ENCODE measurements at places on chromosomes 6 and 20.

- no peak for DNase-seq
These were observed 124.5 kb upstream of the SAMD5 start for GRCh38 chr6:147384029-147384428.

- no peak for DNase-seq
These were observed 42.0 kb upstream of the KCNQ5 start for GRCh38 chr6:72579865-72580264.

- DNase-seq = no peak
These were observed 15.0 kb downstream of the MBOAT1 start for GRCh38 chr6:20197251-20197650.

DNA sequence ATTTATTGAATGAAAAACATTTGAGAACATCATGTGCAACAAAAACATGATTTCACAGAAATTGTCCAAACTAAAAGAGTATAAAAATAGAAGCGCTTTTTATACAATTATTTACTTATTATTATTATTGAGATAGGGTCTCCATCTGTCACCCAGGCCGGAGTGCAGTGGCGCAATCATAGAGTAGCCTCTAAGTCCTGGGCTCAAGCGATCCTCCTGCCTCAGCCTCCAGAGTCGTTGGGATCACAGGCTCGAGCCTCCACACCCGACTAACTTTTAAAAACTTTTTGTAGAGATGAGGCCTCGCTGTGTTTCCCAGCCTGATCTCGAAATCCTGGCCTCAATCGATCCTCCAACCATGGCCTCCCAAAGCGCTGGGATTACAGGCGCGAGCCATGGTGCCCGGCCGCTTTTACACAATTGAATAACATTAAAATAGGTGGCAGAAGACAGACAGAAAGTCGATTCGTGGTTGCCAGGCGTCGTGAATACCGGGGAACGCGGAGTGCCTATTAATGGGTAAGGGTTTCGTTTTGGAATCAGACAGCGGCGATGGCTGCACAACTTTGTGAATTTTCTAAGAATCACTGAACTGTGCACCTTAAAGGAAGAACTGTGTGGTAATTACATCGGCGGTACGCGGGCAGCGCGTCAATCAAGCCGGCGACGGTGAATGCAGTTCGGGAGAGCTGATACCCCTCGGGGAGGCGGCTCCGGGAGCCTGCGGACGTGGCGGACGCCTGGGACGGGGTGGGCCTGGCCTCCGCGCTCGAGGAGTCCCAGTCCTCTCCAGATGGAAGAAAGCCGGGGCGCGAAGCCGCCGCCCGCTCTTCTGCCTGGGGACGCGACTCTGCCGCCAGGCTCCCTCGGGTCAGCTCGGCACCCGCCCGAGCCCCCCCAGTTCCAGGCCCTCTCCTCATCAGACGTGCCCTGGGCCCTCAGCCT lies 807 bp downstream of the TBC1D20 start:
- DNase-seq = no peak

DNA sequence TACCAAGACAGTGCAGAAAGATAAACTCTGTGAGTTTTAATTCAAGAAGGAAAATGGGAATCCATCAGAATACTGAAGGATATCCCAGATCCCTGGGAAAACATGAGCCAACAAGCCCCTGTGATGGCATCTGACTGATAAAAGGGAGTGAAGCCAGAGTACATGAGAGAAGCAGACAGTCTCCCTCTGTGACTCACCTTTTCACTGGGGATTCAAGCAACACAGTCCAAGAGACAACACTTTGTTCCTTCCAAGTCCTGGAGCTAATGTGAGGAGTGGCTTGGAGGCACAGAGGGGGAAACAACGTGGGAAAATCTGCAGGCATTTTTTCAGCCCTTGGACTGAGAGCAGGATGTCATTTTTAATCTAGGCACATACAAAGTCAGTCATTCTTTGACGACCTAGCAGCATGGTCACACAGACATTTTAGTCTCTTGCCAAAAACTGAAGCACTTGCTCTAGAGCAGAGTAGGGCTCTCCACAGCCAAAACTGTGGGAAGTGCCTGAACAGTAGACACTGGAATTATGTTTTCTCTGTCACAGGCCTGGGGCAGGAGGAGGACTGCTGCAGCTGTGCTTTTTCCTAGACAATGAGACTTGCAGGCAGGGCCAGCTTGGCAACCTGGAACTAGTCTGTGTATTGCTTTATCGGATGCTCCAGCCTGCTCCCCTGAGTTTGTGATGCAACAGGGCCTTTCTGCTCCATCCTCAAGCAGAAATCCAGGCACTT lies 465.0 kb upstream of the GJE1 start:
- DNase-seq = no peak

DNA sequence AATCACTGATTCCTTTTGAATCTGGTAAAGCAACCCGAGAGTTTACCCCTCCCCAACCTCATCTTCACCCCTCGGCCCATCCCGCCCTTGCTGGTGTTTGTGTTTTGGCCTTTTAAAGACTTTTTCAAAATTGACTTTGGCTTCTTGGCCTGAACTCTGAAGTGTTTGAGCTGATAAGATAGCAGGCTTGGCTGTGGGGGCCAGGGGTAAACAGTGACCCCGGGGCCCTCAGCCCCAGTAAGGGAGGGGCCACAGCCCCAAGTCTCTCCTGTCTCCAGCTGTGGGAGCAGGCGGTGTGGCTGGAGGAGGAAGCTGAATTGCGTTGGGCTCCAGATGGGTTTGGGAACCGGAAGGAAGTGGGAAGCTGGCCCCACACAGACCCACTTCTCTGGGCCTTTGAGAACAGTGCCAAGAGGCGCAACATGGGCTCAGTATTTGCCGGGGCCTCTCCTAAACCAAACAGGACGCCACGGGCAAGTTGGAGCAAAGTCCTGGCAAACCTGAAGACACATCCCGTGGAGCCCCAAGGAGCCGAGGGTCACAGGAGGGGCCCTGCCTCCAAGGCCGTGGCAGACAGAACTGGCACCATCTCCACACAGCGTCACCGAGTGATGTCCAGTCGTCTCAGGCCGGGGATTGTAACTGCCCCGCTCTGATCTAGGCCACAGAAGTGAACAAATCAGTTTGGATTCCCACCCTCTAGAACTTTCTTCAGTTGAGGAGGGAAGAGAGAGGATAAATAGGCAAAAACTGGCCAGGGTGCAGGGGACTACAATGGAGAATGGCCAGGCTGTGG lies 54.3 kb upstream of the PTPN1 start:
- DNase-seq = no peak

- no peak for DNase-seq
These were observed 6.8 kb downstream of the GID8 start for GRCh38 chr20:62944746-62945145.

DNA sequence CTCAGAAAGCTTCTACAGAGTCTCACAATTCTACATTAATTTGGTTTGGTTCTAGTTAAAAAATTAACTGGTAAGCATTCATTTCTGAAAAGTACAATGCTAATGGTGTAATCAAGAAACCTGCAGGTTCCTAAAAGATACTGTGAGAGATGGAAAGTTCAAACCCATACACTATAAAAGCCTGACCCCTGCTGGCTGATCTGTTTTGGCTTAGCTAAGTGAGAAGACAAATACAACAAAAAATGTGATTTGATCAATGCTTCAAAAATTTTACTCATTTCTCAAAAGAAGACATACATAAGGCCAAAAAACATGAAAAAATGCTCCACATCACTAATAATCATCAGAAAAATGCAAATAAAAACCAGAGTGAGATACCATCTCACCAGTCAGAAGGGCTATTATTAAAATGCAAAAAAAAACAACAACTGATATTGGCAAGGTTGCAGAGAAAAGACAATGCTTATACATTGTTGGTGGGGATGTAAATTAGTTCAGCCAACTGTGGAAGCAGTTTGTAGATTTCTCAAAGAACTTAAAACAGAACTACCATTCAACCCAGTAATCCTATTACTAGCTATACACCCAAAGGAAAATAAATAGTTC lies 102.8 kb downstream of the MOXD1 start:
- DNase-seq = peak; percentile 25

- DNase-seq = no peak
These were observed 13.9 kb upstream of the CD93 start for GRCh38 chr20:23099791-23100719.

DNA sequence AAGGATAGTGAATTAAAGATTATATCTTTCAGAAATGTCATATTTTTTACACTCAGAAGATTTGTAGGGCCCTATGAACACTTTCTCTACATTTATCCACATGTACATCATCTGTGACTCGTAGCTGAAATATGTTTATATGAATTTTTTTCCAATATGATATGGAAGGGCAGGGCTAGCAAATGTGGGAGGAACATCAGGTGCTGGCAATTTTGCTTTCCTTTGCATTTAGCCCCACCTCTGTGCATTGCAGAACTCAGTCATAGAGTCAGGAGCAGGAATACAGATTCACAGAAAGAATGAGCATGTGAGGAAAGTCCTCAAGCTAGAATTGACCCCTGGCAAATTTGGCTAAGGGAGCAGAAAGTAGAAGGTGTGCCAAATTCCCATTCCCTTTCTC lies 129.9 kb downstream of the CRYBG1 start:
- no peak for DNase-seq

GRCh38 chr6:135021310-135022049 lies 33.1 kb downstream of the HBS1L start:
- no peak for DNase-seq

GRCh38 chr6:149900620-149901443 lies 2.9 kb upstream of the RAET1E start:
- DNase-seq = no peak

DNA sequence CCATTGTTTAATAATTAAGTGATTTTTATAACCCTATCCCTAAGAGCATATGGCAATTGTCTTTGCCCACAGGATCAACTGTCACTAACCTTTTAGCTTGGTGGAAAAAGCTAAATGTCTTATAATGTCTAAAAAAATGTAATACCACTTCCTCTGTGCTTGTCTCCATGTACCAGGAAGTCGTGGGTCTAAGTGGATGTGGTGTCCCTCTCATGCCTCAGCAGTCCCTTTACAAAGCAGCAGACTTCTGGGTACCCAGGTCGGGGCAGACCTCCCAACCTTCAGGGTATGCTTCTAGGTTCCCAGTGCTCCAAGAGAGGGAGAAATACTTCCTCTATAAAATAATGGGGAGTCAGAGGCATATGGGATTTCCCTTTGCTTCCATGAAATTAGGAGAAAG lies 74.7 kb downstream of the ZHX3 start:
- no peak for DNase-seq

- DNase-seq = no peak
These were observed 48.9 kb upstream of the TFAP2A start for GRCh38 chr6:10463491-10464481.

- DNase-seq = peak; percentile 74
These were observed 26.2 kb downstream of the SLCO4A1 start for GRCh38 chr20:62668441-62669027.

DNA sequence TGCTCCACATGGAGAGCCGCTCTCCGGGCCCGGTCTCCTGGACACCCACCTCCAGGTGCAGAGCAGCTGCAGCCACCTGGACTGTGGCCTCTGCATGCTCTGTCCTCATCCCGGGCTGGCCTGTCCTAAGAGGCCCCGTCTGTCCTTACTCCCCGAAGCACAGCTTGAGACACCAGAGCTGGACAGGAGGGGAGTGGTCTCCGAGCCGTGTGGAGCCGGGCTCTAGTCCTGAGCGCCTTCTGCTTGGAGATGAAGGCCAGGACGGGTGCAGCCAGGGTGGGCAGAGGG lies 6.7 kb upstream of the NTSR1 start:
- no peak for DNase-seq

DNA sequence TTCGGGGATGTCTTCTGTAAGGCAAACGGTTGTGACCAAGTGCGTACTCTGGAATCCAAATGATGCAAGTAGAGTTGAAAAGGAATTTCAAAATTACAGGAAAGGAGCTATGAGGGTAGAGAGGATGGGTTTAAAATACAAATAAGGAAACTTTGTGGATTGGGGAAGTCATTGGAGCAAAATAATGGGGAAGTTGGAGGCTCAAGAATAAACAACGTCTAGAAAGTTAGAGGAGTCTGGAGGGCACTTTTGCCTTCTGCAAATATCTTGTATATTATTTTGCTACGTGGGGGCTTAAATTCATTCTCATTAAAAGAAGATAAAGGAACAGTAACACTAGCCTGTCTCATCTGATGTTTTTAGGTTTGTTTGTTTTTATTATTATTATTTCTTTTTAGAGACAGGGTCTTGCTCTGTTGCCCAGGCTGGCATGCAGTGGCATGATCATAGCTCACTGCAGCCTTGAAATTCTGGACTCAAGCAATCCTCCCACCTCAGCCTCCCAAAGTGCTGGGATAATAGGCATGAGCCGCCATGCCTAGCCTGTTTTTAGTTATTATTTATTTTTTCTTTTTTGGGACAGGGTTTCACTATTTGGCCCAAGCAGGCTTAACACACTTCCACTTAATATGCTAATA lies 55.0 kb upstream of the TNFAIP3 start:
- no peak for DNase-seq

DNA sequence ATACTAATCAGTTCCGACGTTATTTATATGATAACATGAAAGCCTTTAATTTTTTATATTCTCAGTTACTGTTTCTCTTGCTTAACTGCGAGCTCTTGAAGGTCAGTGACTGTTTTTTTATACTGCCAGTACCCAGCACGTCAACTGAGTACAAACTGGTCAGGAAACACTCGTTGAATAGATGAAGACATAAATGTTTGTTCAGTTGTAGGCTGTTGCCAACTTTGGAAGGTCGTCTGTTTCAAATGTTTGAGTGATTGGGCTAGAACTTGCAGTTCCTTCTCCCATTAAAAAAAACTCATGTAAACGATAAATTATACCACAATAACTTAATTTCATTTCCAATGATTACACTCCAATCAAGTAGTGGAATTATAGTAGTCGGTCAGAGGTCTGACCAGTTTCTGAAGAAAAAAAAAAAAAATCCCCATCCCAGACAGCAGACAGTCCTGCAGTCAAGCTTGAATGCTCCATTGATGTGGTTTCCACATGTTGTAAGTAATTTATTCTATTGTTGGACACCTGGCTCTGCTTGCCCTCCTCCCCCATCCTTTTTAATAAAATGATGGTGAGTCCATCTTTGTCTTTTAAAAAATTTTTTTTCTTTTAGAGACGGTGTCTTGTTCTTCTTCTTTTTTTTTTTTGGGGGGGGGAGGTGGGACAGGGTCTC lies 81.1 kb downstream of the SASH1 start:
- DNase-seq = no peak

- DNase-seq = peak; percentile 17
These were observed 63.9 kb downstream of the FHL5 start for GRCh38 chr6:96626759-96627364.

GRCh38 chr6:79635232-79635543 lies 4.1 kb downstream of the SH3BGRL2 start:
- DNase-seq = no peak
